ENCODE measurements at places on chromosomes 11 and 22.

DNA sequence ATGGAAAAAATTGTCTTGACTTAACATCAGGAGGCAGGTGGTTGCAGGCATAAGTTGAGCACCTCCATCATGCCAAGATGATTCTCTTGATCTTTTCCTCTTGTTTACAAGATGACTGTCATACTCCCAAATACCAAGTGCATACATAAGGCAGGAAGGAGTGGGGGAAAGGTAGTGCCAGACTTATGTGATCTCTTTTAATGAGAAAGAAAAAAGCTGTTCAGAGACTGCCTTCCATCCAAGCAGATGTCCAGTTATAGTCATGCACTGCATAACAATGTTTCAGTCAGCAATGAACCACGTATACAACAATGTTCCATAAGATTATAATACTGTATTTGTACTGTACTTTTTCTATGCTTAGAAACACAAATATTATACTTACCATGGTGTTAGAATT, 135.7 kb downstream of the EHF start:
- DNase-seq = no peak

GRCh38 chr22:24772493-24773220, 1.9 kb downstream of the PIWIL3 start:
- DNase-seq = no peak

GRCh38 chr22:46528121-46528610, 9.3 kb downstream of the CELSR1 start:
- DNase-seq = no peak

DNA sequence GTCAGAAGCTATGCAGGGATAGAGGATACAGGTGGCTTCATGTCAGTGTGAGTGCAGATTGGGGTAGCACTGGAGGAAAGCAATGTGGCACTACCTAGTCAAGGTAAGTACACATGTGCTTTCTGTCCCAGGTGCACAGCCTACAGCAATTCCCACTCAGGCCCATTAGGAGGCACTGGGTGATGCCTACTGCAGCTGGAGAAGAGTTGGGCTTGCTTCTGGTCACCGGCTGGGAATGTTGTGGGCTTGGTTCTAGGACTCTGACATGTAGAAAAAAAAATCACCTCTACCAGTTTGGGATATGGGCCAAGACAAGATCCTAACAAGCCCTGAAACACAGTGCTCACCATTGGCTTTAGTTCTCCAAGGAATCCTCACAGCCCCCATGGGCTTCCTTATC, 69.7 kb downstream of the TENM4 start:
- no peak for DNase-seq

DNA sequence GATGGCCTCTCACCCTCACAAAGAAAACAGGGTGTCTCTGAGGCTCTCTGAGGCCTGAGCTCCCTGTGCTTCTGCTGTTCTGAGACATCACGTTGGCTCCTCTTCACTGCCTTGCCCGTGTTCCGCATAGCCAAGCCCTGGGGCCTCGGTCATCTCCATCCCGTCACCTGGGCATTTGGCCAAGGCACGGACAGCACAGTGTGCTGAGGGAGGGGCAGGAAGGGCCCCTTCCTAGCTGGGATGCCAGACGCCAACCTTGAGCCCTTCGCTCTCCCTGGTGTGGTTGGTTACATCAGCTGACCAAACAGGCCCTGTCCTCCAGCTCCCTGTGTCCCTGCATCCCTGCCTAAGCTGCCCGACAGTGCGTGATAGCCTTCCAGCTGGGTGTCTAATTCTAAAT, 25.9 kb downstream of the MOV10L1 start:
- DNase-seq = no peak

GRCh38 chr11:96342014-96342960, 708 bp downstream of the MAML2 start:
- no peak for DNase-seq

DNA sequence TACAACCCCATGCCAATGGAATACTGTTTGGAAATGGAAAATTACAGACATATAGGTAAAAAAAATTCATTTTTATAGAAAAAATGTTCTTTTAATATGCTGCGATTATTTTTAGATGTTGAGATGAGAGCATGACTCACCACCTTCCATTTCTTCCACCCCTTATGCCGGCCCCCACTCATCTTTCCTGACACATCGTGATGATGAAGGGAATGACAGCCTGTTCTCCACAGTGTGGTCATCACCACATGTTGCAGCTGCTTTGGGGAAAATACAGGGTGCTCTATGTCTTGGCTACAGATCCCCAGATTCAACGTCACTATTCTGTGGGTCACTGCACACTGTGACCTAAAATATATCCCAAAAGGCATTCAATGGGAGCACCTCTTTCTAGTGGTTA, 916.2 kb downstream of the METTL15 start:
- DNase-seq = no peak

DNA sequence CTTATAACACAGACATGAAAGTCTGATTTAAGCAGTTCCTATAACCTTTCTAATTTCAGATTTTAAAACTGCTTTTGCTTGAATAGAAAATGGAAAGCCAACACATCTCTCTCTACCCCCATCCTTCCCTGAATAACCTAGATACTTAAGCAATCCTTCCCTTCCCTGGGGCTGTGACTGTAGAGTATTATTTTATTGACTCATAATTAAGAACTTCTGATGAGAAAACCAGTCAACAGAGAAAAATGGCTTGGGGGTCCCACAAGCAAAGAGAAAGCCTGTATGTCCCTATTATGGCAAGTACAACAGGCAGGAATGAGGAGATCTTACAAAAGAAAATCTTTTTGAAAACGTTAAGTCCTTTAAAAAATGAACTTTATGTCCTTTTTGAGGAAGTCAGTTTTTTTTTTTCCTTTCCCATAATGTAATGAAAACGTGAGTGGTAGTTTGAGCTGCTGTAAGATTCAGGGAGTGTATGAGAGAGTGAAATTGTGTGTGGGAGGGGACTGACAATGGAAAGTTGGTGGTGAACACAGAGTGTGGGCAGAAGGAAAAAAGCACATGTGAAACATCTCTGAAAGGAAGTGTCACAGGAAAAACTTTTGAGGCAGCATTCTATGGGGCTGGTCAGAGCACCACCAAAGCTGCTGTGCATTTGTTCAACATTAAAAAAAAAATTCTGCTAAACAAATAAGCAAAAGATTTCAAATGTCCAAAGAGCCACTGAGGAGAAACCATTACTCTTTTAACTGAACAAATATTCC, 154.6 kb downstream of the MAML2 start:
- peak; percentile 32 for DNase-seq

GRCh38 chr22:20428496-20429253, 8.9 kb downstream of the SCARF2 start:
- no peak for DNase-seq

- no peak for DNase-seq
These were observed 102.6 kb downstream of the CSNK2A3 start for GRCh38 chr11:11250470-11250869.

- no peak for DNase-seq
These were observed 147.9 kb downstream of the FEZ1 start for GRCh38 chr11:125348141-125348651.

GRCh38 chr22:37379085-37379484, 48.2 kb downstream of the ELFN2 start:
- DNase-seq = no peak

- DNase-seq = no peak
These were observed 568 bp upstream of the CSF2RB start for GRCh38 chr22:36912694-36913426.

GRCh38 chr11:70680781-70681281, 282.5 kb downstream of the CTTN start:
- no peak for DNase-seq

DNA sequence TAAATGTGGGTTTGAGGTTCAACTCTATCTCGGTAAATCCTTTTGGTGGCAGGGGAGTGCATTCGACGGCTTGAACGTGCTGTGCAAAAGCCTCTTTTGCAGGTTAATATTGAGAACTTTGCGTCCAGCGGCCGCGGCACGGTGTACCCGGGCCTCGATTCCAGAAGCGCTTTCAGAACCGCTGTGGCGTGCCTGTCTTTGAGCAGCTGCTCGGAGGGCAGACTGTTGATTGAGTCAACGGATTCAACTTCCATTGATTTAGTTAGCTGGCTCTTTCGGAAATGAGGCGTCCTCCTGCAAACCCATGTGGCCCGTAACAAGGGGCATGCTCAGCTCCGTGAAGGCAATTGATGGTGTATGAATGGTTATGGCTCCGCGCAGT, 1247.8 kb downstream of the BRD1 start:
- no peak for DNase-seq

DNA sequence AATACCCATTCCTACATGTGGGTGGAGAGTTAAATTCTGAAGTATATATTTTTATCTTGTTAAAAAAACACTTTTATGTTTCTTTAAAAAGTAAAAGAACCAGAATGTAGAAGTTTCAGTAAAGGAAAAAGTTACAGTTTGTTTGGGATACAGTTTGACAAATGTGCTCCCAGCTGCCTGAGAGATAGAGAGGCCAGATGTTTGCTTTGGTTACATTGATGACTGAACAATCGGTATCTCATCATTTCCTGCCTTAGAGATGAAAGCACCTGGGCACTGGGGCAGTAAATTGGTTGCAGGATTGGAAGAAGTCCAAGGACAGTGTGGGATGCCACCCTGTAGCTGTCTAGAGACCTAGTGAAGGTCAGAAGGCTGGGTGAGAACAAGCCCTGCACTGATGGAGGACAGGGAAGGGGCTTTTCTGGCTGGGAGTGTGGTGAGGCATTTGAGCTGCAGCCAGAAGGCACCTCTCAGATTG, 16.6 kb downstream of the MED15 start:
- DNase-seq = no peak

DNA sequence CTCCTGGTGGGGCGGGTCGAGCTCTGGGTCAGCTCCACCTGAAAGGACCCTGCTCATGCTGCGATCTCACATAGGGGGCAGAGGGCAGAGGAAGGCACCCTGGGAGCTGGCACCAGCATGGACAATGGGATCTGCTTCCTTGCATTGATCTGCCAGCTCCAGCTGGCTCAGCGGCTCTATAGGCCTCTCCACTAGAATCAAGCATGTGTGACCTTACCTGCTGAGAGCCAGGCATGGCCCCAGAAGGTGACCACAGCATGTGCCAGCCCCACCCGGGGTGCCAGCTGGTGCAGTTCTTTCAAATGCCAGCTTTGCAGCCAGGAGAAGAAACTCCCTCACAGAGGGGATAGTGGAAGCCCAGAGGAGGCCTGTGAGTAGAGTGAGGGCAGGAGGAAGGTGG, 22.0 kb upstream of the KLHL35 start:
- DNase-seq = no peak

- DNase-seq = no peak
These were observed 539 bp downstream of the SLC35C1 start for GRCh38 chr11:45805305-45806071.

- DNase-seq = no peak
These were observed 101.8 kb downstream of the FEZ1 start for GRCh38 chr11:125394296-125394695.

Data from activated CD4-positive, alpha-beta T cell treated with anti-CD3 and anti-CD28 coated beads, Interleukin-2, amount 50 U/mL, for 4 hours (primary cell).